Bronchial epithelial cell (primary cell): ENCODE measurements at places on chromosomes 13 and 19. TPM values are rescaled to one million over a fixed set of nuclear protein-coding genes. Genes with fewer than 3 reads are reported as not detected.

ZNF382 gene
- total RNA-seq: 2.4 and 4.2 TPM in 2 replicates

LILRB4 gene
- not detected in 2 replicates for total RNA-seq

PBX4 gene
- 0.53 and 0.64 TPM in 2 replicates for total RNA-seq

RETN gene
- not detected in 2 replicates for total RNA-seq

OXGR1 gene
- not detected in 2 replicates for total RNA-seq

DCLK1 gene
- total RNA-seq: under 0.01 and 0.13 TPM in 2 replicates

LRRC63 gene
- total RNA-seq: not detected in 2 replicates

DNA sequence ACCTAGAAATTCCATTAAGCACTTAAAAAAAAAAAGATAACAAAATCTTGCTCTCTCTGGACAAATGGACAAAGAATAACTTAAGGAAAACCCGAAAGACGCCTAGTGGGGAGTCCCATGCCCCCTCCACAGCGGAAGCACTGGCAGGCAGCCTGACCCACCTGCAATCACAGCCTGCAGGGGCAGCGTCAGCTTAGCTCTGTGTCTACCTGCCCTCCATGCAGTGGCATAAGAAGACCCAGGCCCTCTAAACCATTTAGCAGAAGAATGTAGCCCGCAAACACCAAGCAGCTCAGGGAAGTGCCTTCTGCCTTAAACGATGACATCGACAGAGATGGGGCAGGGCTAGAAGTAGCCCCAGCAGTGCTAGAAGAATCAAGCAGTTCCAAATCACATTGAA lies 36.0 kb downstream of the KCTD15 start:
- DNase-seq: no peak

DNA sequence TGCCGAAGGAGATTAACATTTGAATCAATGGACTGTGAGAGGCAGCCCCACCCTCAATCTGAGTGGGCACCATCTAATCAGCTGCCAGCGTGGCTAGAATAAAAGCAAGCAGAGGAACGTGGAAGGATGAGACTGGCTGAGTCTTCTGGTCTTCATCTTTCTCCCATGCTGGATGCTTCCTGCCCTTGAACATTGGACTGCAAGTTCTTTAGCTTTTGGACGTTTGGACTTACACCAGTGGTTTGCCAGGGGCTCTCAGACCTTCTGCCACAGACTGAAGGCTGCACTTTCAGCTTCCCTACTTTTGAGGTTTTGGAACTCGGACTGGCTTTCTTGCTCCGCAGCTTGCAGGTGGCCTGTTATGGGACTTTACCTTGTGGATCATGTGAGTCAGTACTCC lies 14.7 kb downstream of the NHLRC3 start:
- DNase-seq: no peak

DNA sequence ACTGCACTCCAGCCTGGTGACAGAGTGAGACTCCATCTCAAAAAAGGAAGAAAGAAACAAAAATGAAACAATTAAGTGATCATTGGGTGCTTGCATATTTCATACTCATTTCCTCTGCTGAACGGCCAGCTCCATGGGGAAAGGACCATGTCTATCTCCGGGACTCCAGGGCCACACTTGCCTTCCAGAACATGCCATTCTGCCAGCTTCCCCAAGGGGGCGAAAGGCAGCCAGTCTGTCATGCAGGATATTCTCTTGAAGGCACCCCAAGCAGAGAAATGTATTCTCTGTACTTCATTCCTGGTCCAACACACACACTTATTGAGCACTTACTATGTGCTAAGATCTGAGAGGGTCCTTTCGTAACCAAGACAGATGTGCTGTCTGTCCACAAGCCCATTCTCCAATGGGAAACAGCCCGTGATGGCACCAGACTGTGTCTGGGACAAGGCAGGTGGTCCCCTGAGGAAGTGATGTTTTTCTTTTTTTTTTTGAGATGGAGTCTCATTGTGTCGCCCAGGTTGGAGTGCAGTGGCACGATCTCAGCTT lies 10.2 kb upstream of the CARM1 start:
- no peak for DNase-seq

DNA sequence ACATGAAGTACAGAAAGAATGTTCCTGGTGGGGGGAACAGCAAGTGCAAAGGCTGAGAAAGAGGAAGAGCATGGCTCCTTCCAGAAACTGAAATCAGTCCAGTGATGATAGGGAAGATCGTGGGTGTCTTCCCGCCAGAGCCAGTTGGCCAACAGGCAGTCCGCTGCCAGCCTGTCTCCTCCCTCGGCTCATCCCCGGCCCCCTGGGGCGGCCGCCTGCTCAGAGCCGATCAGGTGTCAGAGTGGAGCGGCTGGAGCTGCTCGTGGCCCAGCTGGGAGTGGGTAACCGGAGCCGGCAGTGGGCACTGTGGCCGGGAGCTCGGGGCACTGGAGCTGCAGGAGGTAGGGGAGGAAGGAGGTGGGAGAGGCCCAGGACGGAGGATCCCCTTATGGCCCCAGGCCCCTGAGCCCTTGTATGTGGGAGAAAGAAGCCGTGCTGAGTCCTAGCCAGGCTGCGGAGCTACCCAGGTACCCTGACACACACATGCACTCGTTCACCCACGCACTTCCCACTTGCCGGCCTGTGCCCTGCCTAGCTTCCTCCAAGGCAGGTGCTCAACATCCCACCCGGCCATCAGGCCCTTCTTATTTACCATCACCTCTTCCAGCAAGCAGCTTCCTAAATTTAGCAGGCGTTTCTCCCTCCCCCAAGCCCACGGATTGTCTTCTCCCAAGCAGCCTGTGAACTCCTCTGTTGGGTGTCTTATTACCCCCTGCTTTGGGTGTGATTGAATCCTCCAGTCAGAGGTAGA lies 1.7 kb downstream of the ANKRD24 start:
- DNase-seq: no peak

GRCh38 chr13:92609376-92609775 lies 617.2 kb upstream of the GPC6 start:
- no peak for DNase-seq

GRCh38 chr13:83182845-83183244 lies 699.4 kb downstream of the SLITRK1 start:
- DNase-seq: no peak

DNA sequence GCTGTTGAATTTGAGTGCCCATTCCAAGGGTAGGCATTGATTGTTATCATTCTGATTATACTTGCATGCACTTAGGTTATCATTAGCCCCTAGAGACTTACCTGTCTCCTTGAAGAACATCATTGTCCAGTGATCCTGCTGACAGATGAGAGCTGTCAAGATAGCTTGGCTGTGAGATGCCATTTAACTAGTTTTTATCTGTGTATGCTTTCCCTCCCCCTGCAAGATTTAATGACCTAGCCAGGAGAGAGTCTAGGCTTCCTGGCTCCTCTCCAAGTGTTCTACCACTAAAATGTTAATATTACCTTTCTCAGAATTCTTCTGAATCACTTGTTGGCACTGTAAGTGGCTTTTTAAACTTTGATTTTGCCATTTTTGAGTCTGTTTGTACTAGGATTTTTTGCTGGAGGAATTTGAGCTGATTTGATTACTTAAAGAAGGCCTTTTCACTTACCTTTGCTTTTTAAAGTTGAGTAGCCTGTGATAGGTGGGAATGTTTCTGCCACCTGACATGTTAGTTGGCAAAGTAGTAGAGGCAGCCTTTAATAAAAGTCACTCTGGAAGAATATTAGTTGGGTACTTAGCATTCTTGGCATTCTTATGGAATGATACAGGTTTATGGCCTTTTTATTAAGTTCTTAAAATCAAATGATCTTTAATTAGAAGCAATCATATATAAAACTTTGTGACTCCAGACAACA lies 41.1 kb downstream of the ARHGAP35 start:
- DNase-seq: no peak

DNA sequence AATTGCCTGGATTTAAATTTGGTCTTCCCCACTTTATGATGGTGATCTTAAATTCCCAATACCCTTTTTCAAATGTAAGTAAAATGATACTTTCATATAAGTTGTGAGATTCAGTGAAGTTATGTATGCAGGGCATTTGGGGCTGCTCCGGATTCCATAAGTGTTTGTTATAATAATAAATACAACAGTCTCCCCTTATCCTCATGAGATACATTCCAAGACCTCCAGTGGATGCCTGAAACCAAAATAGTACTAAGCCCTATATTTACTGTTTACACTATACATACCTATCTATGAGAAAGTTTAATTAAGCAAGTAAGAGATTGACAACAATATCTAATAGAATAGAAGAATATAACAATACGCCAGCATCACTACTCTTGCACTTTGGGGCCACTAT lies 2237.8 kb downstream of the PCDH9 start:
- no peak for DNase-seq

DNA sequence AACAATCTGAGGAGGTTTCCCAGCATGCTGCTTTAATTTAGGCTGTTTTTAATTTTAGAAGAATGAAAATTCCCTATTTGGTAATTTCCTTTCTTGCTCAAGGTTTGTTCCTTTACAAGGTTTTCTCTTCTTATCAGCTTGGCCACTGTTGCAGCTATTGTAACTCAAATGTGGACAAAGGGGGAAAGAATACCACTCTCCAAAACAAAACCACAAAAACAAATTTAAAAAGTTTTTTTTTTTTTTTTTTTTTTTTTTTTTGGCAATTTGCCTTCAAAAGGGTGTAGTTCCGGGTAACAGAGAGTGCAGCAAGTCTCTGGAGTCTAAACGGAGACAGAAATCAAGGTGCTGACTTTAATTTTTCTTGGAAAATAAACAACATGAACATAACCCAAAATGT lies 306.4 kb upstream of the ARGLU1 start:
- DNase-seq: no peak

GRCh38 chr19:6450166-6450565 lies 9.4 kb downstream of the SLC25A23 start:
- DNase-seq: no peak

DNA sequence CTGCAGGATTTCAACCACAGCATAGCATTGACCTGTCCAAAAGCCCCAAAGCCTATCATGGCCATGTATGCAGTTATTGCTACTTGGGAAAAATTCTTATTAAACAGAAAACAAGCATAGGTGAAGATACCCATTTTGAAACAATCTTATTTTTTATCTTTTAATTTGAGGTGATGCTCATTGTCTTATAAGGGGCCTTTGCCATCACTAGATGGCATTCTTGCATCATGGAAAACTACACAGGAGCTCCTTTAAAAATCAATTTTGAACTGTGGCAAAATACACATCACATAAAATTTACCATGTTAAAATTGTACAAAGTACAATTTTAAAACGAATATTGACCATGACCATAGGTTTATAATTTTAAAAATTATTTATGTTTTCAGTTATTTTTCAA lies 38.9 kb upstream of the ZNF835 start:
- DNase-seq: no peak

DNA sequence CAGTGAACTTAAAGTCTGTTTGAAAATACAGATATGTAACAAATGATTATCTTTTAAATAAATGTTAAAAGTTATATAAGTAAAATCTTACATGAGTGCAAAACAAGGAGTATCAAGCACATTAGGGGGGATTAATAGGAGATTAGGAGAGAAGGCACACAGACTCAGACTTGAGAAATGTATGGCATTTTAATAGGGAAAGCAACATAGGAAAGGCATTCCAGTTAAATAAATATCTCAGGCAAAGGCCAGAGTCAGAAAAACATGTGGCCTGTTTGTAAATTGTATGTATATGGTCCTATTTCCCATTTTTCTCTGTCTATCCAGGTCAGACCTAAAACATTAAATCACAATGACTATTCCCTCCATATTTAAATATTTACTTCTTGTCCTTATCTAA lies 462.7 kb downstream of the GPC6 start:
- DNase-seq: no peak

DNA sequence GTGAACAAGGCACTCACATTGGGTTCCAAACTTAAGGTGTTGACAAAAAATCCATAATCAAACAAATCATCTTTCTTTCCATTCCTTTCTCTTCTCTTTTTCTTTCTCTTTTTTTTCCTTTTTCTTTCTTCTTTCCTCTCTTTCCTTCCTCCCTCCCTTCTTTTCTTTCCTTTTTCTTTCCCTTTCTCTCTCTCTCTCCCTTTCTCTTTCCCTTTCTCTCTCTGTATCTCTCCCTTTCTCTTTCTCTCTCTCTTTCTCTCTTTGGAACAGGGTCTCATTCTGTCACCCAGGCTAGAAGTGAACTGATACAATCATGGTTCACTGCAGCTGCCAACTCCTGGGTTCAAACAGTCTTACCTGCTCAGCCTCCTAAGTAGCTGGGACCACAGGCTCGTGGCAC lies 12.5 kb downstream of the C19orf18 start:
- DNase-seq: no peak
